ENCODE measurements at places on chromosomes 12 and 14.

DNA sequence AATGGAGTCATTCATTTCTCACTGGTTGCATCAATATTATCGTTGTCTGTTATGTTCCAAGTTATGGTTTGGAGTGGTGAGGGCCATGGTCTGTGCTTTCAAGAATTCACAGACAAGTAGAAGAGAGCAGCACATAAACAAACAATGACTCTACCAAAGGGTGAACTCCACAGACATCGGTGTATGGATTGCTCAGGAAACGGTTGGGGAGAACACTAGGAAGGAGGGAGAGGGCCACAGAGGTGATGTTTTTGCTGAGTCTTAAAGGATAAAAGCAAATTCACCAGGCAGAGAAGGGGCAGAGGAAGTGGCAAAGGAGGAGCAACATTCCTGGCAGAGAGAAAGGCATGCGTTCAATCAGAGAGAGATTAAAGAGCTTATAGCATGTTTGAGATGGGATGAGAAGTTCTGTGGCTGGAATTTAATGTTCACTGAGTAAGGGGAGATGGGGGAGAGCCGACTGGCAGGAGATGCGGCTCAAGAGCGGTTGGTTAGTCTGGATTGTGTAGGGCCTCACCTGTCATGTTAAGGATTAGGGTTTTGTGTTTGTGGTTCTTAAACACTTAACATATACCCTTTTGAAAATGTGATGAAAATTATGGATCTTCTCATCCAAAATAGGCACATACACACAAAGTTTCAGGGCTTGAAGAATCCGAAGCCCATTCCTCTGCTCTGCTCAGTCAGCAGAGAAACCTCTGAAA, 42.3 kb upstream of the FRMD6 start:
- no peak for DNase-seq

DNA sequence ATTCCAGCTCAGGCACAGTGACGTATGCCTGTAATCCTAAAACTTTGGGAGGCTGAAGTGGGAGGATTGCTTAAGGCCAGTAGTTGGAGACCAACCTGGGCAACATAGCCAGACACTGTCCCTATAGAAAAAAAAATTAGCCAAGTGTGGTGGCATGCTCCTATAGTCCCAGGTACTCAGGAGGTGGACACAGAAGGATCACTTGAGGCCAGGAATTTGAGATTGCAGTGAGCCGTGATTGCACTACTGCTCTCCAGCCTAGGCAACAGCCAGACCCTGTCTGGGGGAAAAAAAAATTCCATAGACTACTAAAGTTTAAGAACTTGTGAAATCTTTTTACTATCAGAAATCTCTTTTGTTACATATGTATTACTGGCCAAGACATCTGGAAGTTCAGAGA, 6.6 kb downstream of the FAM177A1 start:
- no peak for DNase-seq

GRCh38 chr12:109475993-109476806, 900 bp downstream of the KCTD10 start:
- no peak for DNase-seq

DNA sequence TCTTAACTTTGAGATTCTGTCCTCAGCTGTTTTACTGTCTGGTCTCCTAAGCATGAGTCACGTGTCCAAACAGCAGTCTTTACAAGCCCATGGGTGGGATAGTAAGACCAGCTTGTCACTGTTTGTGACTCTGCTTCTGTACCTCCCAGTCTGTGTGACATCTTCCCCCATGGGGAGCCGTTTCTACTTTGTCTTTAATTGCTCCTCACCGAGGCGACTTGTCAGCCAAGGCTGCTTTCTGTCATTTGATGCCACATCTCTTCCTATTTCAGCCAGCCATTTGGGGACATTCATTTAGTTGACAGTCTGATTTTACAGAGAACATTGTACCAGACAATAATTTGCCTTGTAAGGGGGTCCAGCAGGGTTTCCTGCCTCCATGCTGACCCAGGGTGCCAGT, 534.8 kb downstream of the NRXN3 start:
- no peak for DNase-seq

DNA sequence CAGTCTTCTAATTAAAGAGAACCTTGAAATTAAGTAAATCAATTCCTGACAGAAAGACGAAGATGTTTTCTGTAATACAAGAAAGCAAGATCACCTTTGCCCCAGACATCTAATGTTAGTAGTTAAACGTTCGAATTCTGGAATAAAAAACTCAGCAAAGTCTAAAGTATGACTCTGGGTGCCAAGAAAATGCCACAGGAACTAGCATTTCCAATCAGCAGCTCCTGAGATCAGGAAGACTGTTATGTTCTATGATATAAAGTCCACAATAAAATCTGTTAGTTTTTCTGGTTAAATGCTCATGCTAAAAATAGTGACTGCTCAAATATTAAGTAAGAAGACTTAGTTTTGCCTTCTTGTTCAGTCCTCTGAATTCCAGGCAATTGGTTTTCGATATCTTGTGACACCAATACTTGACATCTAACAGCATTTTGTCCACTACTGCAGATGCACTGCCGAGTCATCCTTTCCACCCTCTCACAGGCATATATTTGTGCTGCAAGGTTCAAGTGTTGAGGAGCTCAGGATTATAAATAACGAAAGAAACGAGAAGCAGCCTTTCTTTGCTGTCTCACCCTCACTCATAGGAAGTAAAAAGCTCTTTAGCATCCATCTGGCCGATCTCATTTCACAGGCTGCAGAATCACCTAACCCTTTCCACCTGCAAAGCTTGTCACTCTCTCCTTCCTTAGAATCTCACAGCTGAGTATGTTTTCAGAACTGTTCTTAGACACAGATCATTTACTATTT, 32.0 kb downstream of the SSH1 start:
- no peak for DNase-seq

GRCh38 chr14:65424531-65424930, 12.0 kb downstream of the FUT8 start:
- no peak for DNase-seq

- no peak for DNase-seq
These were observed 42.9 kb downstream of the TESPA1 start for GRCh38 chr12:54941659-54942058.

GRCh38 chr12:113413488-113413939, 8.7 kb upstream of the SDSL start:
- DNase-seq: peak; percentile 10

- peak; percentile 53 for DNase-seq
These were observed 32.6 kb downstream of the PAPLN start for GRCh38 chr14:73269729-73270531.

All from kidney capillary endothelial cell (primary cell).